ENCODE measurements at places on chromosomes 1 and 21. TPM values are rescaled to one million over a fixed set of nuclear protein-coding genes. Genes with fewer than 3 reads are reported as not detected.

Gene ANGPTL1
- 12.3 TPM for total RNA-seq

DNA sequence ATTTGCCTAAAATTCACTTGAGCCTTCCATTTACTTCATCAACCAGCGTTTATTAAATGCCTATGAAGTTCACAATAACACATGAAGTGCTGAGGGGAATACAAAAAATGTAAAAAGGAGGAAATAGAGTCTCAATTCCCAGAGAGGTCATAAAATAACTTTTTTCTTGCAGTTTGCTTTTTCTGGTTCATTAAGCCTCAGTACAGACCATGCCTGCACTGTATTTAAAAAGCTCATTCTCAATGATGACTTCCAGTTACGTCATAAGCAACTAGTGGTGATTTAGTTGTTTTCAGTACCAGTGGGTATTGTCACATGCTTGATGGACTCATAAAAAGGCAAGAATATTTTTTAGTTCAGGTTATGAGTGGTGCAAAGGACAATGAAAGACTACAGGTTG is 160.1 kb upstream of the UBE2U start:
- no peak for DNase-seq

Gene BNIPL
- 8.2 TPM for total RNA-seq

- DNase-seq: no peak
Observed at GRCh38 chr1:204560590-204561150, 44.5 kb downstream of the MDM4 start.

GRCh38 chr1:12450090-12450755 is 167.8 kb downstream of the DHRS3 start:
- peak; percentile 56 for DNase-seq

GRCh38 chr21:39840373-39841097 is 26.7 kb upstream of the PCP4 start:
- DNase-seq: no peak

Gene CAPN2
- 253 TPM for total RNA-seq

DNA sequence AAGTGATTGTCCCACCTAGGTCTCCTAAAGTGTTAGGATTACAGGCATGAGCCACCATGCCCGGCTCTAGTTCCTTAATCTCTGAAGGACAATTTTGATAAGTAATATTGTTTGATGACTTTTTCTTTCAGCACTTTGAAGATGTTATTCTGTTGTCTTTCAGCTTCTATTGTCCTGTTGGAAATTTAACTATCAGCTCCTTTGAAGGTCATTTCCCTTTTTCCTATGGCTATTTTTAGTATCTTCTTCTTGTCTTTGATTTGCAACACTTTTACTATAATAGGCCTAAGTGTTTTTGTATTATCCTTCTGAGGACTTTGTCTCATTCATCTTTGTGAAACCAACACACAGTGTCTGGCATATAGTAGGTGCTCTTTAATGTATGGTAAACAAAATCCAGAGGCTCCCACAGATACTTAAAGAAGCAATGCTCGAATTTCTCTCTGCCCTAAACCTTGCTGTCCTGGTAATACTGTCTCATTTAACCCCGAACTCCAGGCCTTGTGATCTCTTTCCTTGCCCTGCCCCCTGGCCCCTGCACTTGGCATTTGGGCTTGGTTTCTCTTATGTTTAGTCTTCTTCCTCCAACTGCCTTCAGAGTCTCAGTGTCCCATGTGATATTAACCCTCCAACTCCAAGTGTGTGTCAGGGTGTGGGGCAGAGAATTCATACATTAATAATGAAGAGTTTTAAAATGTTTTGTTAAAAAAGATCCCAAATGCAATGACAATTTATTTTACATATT is 19.0 kb upstream of the AGO1 start:
- DNase-seq: no peak

DNA sequence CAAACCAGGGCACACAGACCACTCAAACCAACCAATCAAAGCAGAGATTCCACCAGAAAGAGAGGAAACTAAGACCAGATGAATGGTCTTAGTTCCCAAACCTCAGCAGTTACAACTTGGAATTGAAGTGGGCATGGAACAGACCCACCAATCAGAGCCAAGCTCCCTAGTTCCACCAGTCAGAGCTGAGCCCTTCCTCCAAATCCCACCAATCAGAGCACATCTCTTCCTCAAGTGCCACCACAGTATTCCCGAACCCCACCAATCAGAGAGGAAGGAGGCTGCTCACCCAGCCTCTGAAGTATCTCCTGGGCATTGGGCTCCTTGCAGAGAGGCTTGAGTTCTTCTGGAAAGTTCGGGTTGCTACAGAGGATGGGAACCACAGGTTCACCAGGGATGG is 1.4 kb downstream of the GUCA2A start:
- no peak for DNase-seq

DNA sequence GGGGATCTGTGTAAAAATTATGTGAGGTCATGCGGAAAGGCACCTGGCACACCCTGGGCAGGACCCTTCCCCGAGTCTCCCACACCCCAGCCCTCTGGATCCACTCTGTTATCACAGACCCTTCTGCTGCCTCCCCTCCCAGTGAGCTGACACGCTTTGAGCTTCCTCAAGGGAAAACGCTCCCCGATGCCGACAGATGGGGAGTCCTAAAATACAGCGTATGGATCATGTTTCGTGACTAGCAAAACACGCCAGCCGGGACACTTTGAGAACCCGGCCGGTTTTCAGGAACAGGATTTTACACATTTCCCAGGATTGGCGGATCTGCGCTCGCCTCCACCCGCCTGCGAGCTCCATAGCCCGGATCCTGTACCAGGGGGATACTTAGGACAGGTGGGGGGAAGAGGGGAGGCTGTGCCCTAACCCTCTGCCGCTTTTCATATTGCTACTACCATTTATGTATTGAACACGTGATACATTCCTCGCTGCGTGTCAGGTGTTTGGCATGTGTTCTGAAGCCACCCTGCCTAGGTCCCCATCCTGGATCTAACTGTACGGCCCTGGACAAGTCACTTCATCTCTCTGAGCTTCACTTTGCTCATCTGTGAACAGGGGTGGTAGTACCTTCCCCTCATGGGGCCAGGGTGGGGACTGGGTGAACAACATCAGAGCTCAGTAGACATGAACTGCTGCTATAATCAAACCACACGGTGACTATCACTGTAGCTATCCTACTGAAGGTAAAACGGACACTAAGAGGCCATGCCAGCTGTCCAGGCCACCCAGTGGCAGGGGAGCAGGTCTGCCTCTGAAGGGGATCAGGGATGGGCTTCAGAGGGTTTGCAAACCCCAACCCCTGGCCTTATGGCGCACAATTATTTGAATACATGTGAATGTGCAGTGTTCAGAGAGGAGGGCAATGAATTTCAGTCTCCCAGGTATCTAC is 63.2 kb downstream of the SSBP3 start:
- DNase-seq: no peak

DNA sequence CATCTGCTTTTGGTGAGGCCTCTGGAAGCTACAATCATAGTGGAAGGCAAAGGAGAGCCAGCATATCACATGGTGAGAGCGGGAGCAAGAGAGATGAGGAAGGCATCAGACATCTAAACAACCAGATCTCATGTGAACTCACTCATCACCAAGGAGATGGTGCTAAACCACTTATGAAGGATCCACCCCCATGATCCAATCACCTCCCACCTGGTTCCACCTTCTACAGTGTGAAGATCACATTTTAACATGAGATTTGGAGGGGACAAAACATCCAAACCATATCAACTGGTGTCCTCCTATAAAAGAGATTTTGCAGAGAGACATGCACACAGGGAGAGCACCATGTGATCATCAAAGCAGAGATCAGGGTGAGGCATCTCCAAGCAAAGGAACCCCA is 578.6 kb downstream of the MATN1 start:
- DNase-seq: no peak

DNA sequence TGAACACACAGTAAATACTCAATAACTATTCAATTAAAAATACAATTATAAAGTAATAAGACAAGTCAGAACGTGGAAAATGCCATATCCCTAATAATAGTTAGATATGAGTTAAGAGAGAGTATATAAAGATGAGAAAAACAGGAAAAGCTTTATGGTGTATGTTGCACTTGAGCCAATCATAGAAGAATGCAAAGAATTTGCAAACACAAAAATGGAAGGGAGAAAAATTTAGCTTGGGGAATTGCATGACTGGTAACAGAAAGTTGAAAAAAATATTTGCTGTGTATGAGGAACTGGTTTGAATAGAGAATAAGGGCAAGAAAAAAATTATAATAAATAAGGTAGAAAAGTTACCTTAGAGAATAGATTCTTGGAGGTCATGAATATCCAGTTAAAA is 739.6 kb upstream of the CXADR start:
- no peak for DNase-seq

Gene SRGAP2C
- total RNA-seq: 33.9 TPM

- DNase-seq: no peak
Observed at GRCh38 chr1:226731257-226731893, 7.7 kb downstream of the ITPKB start.

Gene UMODL1
- 0.50 TPM for total RNA-seq

Gene RCOR3
- 52.3 TPM for total RNA-seq

All from lower lobe of right lung (tissue), 2 donors.